ENCODE measurements at places on chromosomes 5 and 9. TPM values are rescaled to one million over a fixed set of nuclear protein-coding genes. Genes with fewer than 3 reads are reported as not detected.

DNA sequence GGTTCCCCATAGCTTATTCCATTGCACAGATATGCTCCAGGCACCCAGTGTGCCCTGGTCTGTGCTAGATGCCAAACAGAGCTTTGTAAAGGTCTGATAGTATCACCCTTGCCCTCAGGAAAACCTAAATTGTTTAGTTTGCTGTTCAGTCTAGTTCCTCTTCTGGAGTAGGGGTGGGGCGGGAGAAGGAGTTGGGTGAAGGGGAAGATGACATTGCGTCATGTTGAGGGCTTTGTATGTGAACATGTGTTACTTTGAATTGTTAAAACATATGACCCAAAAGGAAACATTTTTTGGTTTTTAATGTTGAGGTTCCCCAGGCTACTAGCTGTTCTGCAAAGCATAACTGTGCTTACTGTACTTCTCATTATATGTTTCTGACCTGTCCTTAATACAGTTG lies 40.6 kb downstream of the HACD4 start:
- no peak for DNase-seq

The ZNF658 gene
- 8.9 TPM for polyA plus RNA-seq

GRCh38 chr9:85995097-85995496 lies 54.2 kb downstream of the NAA35 start:
- DNase-seq, result no peak

DNA sequence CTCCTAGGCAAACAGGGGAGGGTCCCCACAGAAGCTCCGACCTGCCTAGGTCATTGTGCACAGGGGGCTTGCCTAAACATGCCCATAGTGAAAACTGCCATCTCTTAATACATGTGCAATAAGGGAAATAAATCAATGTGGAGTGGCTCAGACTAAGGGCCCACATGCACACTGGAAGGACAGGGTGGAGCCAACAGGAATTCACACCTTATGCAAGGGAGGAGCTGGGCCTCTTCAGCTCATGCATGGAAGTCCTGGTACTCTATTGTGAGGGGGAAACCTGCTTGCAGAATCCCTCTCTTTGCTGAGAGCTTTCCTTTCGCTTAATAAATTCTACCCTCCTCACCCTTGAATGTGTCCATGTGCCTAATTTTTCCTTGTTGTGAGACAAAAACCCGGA lies 815.8 kb downstream of the EFNA5 start:
- no peak for DNase-seq

The NR4A3 gene
- polyA plus RNA-seq, result 0.32 TPM

The SPINK6 gene
- polyA plus RNA-seq, result not detected

- DNase-seq, result no peak
Observed at GRCh38 chr5:5183933-5184332, 43.8 kb downstream of the ADAMTS16 start.

- DNase-seq, result no peak
Observed at GRCh38 chr5:82419559-82420332, 141.6 kb upstream of the RPS23 start.

DNA sequence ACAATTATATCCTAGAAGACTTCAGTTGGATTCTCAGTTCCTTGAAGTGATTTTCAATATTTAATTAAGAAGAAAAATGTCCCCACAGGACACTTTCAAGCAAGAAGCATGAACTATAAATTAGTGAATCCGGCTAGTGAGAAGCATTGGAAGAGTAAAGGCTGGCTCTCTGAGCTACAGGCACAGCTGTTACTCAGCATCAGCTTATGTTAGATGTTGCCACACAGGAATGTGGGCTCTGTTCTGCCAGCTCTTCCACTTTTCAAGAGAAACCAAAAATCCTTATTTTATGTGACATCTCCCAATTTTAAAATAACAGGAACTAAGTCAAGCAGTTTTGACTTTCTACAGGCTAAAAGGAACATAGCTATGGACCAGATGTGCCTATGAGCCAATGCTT lies 14.9 kb downstream of the ZNF474 start:
- no peak for DNase-seq

The GRM6 gene
- polyA plus RNA-seq, result 2.1 TPM

The TAF1L gene
- 0.13 TPM for polyA plus RNA-seq

- DNase-seq, result peak; percentile 22
Observed at GRCh38 chr5:32225445-32225844, 51.3 kb upstream of the GOLPH3 start.

DNA sequence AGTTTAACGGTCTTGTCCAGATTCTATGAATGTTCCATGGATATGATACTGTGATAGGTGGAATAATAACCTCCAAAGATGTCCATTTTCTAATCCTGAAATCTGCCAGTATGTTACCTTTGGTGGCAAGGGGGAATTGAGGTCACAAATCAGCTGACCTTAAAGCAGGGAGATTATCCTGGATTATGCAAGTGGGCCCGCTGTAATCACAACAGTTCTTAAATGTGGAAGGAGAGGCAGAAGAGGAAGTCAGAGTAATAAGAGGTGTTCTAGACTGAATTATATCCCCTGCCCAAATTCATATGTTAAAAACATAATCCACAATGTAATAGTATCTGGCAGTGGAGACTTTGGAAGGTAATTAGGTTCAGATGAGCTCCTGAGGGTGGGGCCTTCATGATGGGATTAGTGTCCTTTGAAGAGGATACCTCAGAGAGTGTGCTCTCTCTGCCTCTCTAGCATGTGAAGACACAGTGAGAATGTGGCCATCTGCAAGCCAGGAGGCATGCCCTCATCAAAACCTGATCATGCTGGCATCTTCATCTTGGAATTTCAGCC lies 47.6 kb upstream of the ZFAND5 start:
- no peak for DNase-seq

The FAM13B gene
- 46.9 TPM for polyA plus RNA-seq

GRCh38 chr9:134964271-134965055 lies 46.8 kb upstream of the FCN1 start:
- DNase-seq, result no peak

DNA sequence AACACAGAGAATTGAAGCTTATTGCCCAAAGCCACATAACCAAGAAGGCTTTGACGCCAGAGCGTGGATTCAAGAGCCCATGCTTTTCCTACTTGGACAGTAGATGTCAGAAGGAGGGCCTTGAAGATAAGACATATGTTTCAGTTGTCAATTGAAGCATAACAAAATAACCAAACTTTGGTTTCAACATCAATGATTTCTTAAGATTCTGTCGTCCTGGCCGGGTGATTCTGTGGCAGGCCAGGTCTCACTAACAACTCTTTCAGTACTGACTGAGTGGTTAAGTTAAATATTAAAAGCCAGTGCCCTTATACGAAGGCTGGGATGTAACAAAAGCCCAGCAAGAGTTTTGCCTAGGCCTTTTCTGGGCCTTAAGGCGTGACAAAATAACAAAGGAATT lies 94.0 kb downstream of the RCL1 start:
- DNase-seq, result peak; percentile 34

The CDH6 gene
- polyA plus RNA-seq, result 78.5 TPM

The C5orf52 gene
- polyA plus RNA-seq, result not detected

The AKNA gene
- 14.1 TPM for polyA plus RNA-seq

DNA sequence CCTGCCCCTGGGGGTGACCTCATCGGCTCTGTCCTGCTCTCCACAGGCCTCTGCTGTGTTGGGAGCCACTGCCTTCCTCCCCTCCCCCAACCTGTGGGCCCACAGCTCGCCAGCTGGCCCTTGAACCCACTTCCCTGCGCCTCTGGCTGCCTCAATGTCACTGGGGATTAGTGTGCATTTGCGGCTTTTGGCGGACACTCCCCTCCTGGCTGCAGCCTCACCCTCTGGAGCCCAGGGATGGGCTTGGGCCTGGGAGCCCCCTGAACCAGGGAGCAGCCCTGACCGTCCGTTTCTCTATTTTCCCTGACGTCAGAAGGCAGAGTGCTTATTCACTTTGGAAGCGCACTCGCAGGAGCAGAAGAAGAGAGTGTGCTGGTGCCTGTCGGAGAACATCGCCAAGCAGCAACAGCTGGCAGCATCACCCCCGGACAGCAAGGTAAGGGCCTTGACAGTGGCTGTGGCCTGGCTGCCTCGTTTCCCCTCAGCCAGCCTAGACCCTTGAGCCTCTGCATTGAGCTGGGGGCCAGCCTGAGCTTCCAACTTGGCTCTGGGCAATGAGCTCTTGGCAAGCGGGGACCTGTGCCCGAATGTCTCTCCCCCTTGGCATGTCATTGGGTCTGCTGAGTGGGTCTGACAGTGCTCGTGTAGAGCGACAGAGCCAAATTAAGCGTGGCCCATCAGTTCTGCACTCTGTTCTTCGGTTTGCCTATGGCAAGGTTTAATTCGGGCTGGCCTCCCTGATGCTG lies 73.1 kb downstream of the RGS3 start:
- DNase-seq, result no peak

The ROR2 gene
- polyA plus RNA-seq, result 16.4 TPM

DNA sequence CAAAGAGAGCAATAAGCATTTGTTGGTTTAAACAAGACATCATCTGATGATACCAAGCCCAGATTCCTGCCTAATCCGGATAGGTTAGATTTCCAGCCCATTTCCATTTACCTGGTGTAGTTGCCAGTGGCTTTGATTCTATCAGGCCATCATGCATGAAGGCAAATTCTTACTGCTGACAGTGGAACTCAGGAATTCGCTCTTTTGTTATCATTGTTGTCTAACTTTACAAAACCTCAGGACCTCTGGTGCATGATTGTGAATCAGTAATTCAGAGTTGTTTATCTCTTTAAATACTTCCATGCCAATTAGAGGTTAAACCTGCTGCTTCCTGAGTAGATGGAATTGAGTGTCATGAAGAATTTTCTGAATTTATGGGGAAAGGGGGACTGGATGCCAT lies 76.5 kb downstream of the C9orf152 start:
- no peak for DNase-seq

GRCh38 chr5:152527358-152528052 lies 122.4 kb upstream of the NMUR2 start:
- peak; percentile 43 for DNase-seq

DNA sequence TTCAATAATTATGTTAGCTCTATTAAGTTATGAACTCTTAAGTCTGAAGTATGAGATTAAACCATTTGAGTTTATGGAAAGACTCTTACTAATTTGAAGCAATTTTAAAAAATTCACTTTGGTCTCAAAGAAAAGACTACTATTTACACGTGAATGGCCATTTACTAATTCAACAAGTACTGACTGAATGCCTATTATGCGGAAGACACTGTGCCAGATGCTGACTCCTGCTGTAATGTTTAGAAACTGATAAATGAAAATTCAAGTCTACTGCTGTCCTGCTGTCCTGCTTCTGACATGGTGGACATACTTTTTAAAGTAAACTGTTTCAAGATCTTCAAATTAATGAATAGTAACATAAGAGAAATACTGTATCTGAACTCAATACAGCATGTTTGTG lies 116.2 kb downstream of the MPDZ start:
- DNase-seq, result no peak

DNA sequence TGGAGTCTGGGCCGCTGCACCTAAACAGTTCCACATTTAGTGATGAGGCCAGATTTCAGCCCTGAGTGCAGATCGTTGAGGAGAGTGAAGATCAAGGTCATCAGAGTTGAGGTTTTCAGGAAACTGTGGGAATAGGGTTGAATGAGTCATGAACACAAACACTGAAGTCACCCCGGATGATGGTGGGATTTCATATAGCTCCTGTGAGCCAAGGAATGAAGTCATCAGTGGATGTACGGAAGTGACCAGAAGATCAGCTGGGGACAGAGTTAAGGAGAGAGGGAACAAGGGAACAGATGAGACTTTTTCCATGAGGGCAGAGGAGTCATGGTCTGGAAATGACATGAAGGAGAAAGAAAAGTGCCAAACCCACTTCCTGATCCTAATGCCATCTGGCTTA lies 36.5 kb downstream of the PALM2AKAP2 start:
- DNase-seq, result no peak

DNA sequence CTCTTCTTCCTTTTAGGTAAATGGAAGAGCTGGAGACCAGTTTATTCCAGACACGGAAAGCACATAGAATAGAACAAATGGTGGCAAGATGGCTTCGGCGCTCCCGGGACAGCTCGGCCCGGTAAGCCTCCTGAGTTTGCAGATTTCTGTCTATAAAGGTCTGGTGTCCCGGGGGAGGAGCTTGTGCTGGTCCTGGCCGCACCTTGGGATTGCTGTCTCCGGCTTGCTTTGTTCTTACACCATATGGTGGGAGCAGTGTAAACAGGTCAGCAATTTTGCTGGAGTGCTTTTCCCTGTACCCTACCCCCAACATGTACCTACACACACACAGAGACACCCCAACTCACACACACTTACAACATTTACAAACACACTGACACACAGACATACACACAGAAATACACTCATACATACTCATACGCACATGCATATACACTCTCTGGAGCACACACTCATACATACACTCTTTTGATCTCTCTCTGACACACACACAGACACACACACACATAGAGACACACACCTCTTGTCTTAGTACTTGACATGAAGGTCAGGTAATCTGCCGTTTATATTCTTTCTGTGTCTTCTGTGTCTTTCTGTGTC lies 42.0 kb downstream of the FRMPD1 start:
- DNase-seq, result no peak

DNA sequence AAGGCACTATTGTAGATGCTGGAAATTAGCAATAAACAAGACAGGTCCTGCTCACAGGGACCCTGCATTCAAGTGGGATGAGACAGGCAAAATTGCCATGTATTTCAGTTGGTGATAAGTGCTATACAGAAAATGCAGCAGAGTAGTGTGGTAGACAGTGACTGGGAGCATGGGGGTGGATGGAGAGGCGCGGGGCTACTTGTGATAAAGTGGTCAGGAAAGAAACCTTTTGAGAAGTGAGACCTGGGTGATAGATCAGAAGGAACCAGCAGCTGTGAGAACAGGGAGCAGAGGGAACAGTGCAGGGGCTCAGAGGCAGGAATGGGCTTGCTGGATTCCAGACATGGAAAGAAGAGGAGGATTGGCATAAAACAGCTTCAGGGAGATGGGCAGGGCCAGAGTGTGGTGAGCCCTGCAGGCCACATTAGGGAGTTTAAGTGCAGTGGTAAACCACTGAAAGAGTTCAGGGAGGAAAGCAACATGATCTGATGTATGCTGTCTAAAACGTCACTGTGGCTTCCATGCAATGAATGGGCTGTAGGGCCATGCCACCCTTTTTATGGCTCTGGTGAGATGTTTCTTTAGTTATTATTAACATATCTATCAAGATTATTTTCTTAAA lies 7.3 kb downstream of the CRHBP start:
- no peak for DNase-seq

The LRRC70 gene
- polyA plus RNA-seq, result 5.7 TPM

- DNase-seq, result no peak
Observed at GRCh38 chr5:148615644-148616275, 38.6 kb downstream of the HTR4 start.

The FOXD4L5 gene
- 0.11 TPM for polyA plus RNA-seq

The ARHGAP26 gene
- 14.4 TPM for polyA plus RNA-seq

The CLIC3 gene
- 0.29 TPM for polyA plus RNA-seq

- DNase-seq, result no peak
Observed at GRCh38 chr9:35548571-35548970, 56.5 kb upstream of the TESK1 start.

DNA sequence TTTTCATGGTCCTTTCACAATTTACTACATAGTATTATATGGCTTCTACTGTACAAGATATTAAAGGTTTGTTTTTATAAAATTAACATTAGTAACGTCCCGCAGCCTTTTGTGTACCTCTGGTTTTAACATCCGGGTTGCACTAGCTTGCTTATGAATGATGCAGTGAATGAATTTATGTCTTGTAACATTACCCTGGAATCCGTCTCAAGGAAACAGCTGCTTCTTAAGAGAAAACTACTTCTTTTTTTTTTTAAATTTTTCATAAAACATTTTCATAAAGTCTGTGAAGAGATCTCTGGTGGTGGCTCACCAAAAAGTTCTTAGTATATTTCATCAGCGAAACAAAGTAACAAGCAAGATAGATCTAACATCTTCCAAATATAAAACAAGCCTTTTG lies 23.6 kb downstream of the MARCHF3 start:
- DNase-seq, result no peak

- DNase-seq, result no peak
Observed at GRCh38 chr5:145393426-145393825, 441.7 kb downstream of the PRELID2 start.

The OR1Q1 gene
- polyA plus RNA-seq, result not detected

The ZNF483 gene
- polyA plus RNA-seq, result 3.5 TPM
